ENCODE measurements at places on chromosomes 1 and 21.

- no peak for DNase-seq
Observed at GRCh38 chr1:168921629-168922028, 184.9 kb upstream of the ATP1B1 start.

DNA sequence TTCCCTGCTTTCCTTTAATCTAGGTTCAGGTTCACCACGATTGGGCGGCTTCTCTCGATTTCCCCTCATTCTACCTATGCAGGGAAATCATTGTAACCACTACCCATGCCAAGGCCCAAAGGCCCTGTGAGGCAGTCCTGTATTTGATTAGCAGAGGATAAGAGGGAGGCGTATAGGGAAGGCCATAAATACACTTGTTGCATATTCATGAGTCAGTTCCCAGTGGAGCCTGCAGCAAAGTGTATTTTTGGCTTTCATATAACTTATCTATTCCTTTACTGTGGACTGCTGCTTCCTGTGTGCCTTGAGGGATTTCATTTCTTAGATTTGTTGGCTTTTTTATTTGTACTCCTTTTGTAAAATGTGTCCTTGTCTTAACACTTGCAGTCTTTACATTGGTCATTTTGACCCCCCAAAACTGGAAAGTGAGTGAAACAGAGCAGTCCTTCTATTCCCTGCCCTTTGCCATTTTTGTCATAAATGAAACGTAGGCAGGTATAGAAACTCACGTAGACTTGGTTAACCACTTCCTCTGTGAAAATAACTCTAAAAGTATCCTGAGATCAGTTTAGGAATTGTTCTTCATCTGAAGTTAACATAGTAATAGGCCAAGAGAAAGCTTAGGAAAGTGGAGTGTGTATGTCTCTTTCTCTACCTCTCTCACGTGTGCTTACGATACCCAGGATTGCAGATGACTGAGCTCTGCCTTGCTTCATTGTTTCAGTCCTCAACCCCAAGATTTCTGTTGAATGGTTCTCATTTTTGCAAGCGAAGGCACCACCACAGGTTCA is 19.6 kb upstream of the KCNQ4 start:
- DNase-seq: no peak

GRCh38 chr1:240310226-240310925 is 218.7 kb downstream of the FMN2 start:
- DNase-seq: no peak

DNA sequence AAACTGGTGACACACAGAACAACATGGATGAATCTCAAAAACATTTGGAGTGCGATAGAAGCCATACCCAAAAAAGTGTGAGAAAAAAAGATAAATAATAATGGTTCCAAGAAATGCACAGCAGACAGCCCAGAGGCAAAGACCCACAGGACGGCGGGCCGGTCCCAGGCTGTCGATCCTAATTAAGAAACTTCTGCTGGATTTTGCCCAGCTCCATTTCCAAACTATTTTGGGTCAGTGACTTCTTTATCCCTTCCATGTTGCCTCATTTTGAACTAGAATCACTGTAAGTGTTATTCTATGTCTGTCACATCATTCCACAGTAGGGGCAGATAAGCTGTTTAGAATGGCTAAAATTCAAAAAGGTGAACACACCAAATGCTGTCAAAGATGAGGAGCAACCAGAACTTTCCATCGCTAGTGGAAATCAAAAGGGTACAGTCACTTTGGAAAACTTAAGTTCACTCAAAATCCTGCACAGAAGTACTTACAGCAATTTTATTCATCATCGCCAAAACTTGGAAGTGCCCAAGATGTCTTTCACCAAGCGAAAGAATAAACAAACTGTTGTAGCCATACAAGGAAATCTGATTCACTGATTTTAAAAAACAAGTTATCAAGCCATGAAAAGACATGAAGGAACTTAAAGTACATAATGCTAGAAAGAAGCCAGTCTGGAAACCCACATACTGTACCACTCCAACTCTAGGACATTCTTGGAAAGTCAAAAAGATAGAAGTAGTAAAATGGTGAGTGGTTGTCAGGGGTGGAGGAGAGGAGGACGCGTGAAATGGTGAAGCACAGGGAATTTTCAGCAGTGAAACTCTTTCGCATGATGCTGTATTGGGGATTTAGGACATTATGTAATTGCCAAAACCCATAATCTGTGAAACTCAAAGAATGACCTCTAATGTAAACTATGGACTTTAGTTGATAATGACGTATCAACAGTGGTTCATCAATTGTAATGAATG is 7.5 kb downstream of the NBPF1 start:
- no peak for DNase-seq

- DNase-seq: no peak
Observed at GRCh38 chr1:22845398-22845935, 127.2 kb downstream of the LACTBL1 start.

GRCh38 chr1:28986306-28986910 is 72.0 kb downstream of the EPB41 start:
- DNase-seq: no peak

Measured in left kidney (tissue), 8 donors.